Left ventricle myocardium inferior (tissue), 1 donor: ENCODE measurements at places on chromosomes 7 and 10.

- DNase-seq = peak; percentile 56
Observed at GRCh38 chr7:537911-538634, 18.4 kb upstream of the PDGFA start.

DNA sequence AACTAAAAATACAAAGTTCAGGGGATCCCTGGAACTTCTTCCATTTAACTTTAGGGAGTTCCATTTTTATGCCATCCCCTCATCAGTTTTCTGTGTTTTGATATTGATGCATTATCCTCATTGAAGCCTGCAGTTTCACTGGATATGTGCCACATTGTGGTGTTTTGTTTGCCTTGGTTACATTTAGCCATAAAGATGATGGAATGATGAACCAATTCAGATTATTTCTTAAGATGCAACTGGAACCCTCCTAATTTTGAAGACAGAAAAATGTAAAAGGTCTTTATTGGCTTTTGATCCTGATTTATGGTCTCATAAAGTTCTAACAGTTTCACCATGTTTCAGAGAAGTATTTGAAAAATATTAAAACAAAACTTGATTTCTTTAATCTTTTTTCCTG is 314.2 kb upstream of the KLF6 start:
- DNase-seq = no peak

DNA sequence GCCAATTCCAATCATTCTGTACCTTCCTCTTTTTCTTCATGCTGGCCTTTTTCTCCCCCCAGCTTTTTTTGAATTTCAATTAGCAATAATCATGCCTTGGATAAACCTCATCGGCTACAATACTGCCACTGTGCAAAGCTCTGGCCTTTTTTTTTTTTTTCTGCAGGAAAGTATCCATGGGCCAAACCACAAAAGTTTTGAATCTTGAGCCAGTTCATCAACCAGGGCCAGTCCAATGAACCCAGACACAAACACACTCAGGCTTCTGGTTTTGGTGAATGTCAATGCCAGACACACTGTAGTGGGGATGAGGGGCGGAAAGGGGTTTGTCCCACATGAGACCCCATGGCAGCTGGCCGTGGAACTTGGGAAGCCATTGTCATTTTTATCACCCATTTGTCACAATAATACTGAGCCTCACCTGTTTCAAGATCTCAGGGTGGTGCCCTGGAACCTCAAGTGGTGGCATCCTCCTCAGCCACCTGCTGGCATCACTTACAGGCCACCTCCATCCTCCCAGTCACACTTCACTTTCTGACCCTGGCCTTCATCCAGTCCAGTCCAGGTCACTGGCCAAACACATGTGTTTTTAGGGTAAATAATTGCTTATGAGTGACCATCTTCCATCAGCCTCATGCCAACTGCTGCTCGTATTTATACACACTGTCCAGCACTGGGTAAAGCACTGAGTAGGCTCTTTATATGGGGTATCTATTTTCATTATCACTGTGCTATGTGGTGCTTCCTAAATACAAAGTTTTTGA is 40.8 kb upstream of the TSPAN33 start:
- DNase-seq = no peak

DNA sequence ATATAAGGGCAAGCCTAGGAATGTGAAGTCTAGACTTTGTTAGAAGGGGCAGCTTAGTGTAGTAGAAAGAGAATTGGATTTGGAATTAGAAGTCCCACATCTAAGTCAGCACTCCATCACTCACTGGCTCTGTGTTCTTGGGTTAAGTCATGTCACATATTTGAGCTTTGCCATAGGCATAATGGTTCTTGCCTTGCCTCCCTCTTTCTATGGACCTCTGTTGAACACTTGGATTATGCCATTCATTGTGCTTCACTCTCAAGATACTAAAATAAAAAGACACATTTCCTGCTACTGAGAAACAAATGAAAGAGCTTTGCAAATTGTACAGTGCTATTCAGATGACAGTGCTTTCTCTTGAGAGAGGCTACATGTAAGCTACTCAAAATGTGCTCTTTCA is 35.9 kb downstream of the SEC23IP start:
- no peak for DNase-seq

- no peak for DNase-seq
Observed at GRCh38 chr10:114576132-114576487, 82.0 kb downstream of the ABLIM1 start.

GRCh38 chr10:120132811-120133210 is 240.3 kb downstream of the SEC23IP start:
- no peak for DNase-seq

DNA sequence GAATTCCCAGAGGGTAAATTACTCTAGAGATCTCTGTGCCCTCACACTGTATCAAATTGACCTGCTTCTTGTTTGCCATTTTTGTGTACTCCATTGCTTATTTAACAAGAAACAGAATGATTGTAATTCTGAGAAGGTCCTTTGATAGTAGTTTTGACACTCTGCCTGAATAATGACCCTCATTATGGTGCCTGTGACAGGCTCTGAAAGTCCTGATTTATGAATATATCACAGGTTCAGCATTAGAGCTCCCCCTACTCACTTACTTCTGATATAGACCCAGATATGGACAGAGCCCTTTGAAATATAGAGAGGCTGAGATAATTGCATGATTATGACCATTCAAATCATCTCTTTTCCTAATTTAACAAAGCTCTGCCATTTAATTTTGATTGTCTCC is 465.2 kb downstream of the MDFIC start:
- DNase-seq = no peak
